ENCODE measurements at places on chromosomes 7 and 10.

- DNase-seq, result no peak
These were observed 119.6 kb downstream of the PRKAG2 start for GRCh38 chr7:151757274-151757673.

GRCh38 chr10:26931223-26931622 is 70.5 kb upstream of the ABI1 start:
- peak; percentile 47 for DNase-seq

GRCh38 chr10:130357226-130357625 is 221.0 kb downstream of the GLRX3 start:
- DNase-seq, result no peak

DNA sequence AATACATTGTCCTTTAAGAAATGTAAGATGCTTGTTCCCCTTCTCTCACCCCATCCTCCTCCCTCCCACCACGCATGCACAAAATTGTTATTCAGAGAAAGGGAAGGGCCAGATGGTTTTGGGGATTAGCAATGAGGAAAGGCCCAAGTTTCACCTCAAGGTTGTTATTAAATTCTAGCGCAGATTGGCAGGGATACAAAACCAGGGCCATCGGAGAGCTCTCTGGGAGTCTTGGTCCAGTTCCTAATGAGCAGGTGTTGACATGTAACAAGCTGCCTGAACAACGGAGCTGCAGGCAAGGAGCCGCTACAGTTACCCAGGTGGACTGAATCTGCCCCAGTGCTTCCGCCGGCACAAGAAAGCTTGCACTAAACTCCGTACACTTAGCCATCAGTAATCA is 9.7 kb upstream of the ANK3 start:
- DNase-seq, result no peak
